NAMALWA (cell line): ENCODE measurements at places on chromosomes 3 and 15.

GRCh38 chr3:30642849-30643361 lies 36.5 kb downstream of the TGFBR2 start:
- peak; percentile 66 for DNase-seq

- no peak for DNase-seq
These were observed 67.3 kb downstream of the PTPRG start for GRCh38 chr3:61628636-61629035.

DNA sequence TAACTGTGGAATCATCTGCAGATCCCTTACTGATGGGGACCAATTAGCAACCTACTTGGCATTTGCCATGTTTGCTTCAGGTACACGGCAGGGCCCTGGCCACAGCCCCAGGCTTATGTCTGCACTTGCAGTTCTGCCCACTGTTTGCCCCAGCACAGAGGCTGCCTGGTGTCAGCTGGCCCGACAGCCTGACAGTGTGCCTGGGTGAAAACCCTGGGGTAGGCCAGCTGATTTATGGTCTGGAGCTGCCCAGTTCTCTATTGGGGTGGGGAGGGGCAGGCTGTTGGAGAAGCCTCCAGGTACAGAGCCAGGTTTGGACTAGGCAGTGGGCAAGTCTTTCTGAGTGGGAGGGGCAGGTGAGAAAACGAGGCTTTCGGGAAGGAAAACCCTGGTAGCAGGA lies 11.2 kb upstream of the TGM5 start:
- DNase-seq, result no peak

DNA sequence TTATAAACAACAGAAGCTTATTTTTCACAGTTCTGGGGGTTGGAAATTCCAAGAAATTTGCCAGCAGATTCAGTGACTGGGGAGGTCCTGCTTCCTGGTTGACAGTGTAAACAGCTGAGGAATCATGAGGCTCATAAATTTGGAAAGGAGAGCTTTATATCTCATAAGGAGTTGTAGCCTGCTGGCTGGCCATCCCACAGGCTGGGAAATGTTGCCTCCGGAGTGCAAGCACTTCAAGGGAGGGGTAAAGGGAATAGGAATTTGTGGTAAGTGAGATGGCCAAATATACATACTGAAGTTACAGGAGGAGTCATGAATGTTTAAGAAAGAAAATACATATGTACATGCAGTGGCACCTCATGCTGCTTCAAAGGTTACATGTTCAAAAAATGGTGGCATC lies 217.2 kb upstream of the CBLB start:
- no peak for DNase-seq

DNA sequence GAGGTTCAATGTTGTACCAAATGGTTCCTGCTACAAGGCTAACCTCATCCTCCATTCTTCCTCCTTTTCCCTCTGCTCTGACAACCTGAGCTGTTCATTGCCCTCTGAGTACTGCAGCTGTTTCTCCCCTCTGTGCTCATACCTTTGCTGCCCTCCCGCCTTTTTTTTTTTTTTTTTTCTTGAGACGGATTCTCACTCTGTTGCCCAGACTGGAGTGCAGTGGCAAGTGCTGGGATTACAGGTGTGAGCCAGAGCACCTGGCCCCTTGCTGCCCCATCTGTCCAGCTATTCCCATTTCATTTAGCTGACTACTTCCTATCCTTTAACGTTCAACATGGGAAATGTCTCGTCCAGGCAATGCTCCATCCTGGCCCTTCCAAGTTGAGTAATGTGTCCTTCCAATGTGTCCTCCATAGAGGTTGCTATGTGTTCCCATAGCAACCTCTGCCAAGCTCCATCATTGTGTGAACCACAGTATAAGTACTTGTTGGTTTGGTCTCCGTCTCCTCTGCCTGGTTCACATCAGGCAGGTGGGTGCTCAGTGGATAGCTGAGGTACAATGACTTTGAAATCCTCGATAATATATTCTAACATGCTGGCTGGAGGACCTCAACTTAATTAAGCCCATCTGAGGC lies 179.9 kb upstream of the ANKRD28 start:
- DNase-seq, result no peak

DNA sequence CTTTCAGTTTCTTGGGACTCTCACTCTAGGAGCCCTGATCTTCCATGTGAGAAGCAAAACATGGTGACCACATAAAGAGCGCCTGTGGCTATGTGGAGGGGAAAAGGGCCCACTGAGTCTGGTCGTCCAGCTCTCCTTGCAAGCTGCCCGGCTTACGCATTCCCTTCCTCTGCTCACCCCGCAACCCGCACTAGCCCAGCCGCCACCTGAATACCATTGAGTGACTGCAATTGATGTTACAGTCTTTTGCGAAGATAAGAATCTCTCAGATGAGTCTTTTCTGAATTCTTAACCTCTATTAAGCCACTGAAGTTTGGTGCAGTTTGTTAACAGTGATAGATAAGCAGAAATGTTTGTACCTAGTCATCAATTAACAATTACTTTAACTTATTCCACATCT lies 589.0 kb upstream of the DPPA4 start:
- no peak for DNase-seq
